ENCODE measurements at places on chromosomes 7 and 10. TPM values are rescaled to one million over a fixed set of nuclear protein-coding genes. Genes with fewer than 3 reads are reported as not detected.

DNA sequence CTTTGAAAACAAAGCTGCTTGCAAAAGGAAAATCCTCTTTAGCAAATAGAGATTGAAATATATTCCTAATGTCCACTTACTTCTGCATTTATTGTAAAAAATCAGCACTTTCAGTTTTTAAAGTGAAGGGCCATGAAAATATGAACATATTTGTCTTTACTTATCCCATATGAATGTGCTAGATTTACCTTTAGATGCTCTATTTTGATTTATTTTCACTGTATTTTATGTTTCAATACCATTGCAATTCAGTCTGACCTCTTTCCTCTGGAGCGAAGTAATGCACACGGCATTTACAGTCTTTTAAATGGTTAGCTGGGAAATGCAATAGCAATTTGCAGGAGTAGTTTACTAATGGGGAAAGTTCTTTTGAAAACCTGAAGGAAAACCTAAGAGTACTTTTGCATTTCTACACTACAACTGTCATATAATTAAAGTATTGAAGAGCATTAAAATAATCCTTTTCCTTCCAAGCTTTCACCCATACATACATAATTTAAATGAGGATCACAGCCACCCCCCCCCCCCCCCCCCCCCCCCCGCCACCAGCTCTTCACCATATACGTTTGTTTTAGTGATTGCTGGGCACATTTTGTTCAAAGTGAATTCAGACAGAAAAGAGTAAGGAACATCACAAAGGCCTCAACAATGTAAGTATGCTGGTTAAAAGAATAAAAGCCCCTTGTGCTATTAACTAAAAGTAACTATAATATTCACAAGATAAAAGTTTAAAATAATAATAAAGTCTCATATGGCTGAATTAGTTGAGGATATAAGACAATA lies 3.5 kb downstream of the SKIDA1 start:
- DNase-seq = no peak
- peaks cover 67% of the 10 kb centered on the region for H3K4me1 ChIP-seq
- H3K27ac ChIP-seq = no peak overlapping the region
- no peaks in the 10 kb centered on the region for H3K27me3 ChIP-seq
- H3K36me3 ChIP-seq = no peaks in the 10 kb centered on the region
- no peak overlapping the region for H3K4me3 ChIP-seq

GRCh38 chr10:61448841-61449600 lies 4.2 kb downstream of the TMEM26 start:
- no peaks in the 10 kb centered on the region for H3K36me3 ChIP-seq
- H3K27me3 ChIP-seq = peaks cover 23% of the 10 kb centered on the region
- no peak overlapping the region for H3K27ac ChIP-seq

GRCh38 chr7:99667179-99667578 lies 12.6 kb downstream of the CYP3A5 start:
- no peak overlapping the region for H3K27ac ChIP-seq
- H3K36me3 ChIP-seq = peaks cover 46% of the 10 kb centered on the region
- no peak overlapping the region for H3K4me3 ChIP-seq
- H3K27me3 ChIP-seq = no peaks in the 10 kb centered on the region

- peaks cover 6% of the 10 kb centered on the region for H3K27me3 ChIP-seq
- no peaks in the 10 kb centered on the region for H3K36me3 ChIP-seq
- peaks cover 58% of the 10 kb centered on the region for H3K4me1 ChIP-seq
- no peak overlapping the region for H3K4me3 ChIP-seq
These were observed 38.9 kb downstream of the UNC5B start for GRCh38 chr10:71251319-71251718.

GRCh38 chr7:11130012-11130411 lies 156.3 kb downstream of the PHF14 start:
- H3K4me1 ChIP-seq = no peaks in the 10 kb centered on the region
- no peaks in the 10 kb centered on the region for H3K27me3 ChIP-seq
- H3K27ac ChIP-seq = no peak overlapping the region
- H3K36me3 ChIP-seq = no peaks in the 10 kb centered on the region

DNA sequence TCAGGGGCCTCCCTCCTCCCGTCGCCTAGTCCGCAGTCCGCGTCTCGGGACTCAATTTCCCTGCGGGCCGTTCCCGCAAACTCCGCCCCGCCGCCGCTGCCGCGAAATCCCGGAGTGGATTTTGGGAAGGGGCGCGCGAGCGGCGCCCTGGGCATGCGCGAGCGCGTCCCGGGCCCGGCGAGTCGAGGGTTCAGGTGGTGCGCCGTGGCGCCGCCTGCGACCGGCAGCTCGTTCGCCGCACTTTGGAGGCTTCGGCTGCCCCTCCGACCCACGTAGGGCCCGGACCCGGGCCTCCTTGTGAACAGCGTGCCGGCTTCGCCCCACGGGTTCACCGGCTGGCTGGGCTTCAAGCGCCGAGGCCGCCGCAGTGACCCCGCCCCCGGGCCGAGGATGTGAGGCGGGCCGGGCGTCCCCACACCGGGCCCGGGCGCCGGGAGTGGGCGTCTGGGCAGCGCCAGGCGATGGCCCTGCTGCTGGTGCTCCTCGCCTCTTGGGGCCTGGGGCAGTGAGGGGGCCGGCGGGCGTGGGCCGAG lies at the start of gene PLEKHA8:
PLEKHA8 (plus strand) TSS at position 197 of the 533 bp plus-strand sequence. CDS start 351 bp downstream, outside the sequence.
- H3K27ac ChIP-seq = peak within 1 kb of the TSS; percentile 87
- peak; percentile 93 for DNase-seq
- H3K36me3 ChIP-seq = no peaks in the 10 kb centered on the region
- H3K27me3 ChIP-seq = no peaks in the 10 kb centered on the region
- H3K4me3 ChIP-seq = peak within 1 kb of the TSS; percentile 85

GRCh38 chr7:54878339-54878738 lies 119.3 kb upstream of the SEC61G start:
- no peak for DNase-seq
- no peak overlapping the region for H3K4me3 ChIP-seq
- no peaks in the 10 kb centered on the region for H3K36me3 ChIP-seq
- no peak overlapping the region for H3K27ac ChIP-seq

GRCh38 chr10:69434169-69434568 lies 17.1 kb upstream of the TSPAN15 start:
- no peak overlapping the region for H3K4me3 ChIP-seq
- peaks cover 16% of the 10 kb centered on the region for H3K4me1 ChIP-seq
- H3K36me3 ChIP-seq = no peaks in the 10 kb centered on the region
- DNase-seq = no peak

GRCh38 chr7:14837216-14837615 lies 65.3 kb downstream of the DGKB start:
- no peak for DNase-seq
- no peaks in the 10 kb centered on the region for H3K36me3 ChIP-seq
- no peak overlapping the region for H3K4me3 ChIP-seq
- no peaks in the 10 kb centered on the region for H3K27me3 ChIP-seq
- H3K4me1 ChIP-seq = no peaks in the 10 kb centered on the region

ATRNL1 gene
- 1.1 TPM for total RNA-seq

ADARB2 gene
- total RNA-seq = 0.32 TPM

GTF2IRD1 gene
- total RNA-seq = 23.3 TPM

TFEC gene
- 0.30 TPM for total RNA-seq

OR9A2 gene
- 0.64 TPM for total RNA-seq

PRKAR2B gene
- total RNA-seq = 4.5 TPM

SPDYE5 gene
- total RNA-seq = not detected

SLC13A1 gene
- not detected for total RNA-seq

CDC14C gene
- total RNA-seq = not detected

ADAM22 gene
- total RNA-seq = 1.5 TPM

All from suprapubic skin (tissue), 4 donors.